ENCODE measurements at places on chromosomes 5 and 9.

DNA sequence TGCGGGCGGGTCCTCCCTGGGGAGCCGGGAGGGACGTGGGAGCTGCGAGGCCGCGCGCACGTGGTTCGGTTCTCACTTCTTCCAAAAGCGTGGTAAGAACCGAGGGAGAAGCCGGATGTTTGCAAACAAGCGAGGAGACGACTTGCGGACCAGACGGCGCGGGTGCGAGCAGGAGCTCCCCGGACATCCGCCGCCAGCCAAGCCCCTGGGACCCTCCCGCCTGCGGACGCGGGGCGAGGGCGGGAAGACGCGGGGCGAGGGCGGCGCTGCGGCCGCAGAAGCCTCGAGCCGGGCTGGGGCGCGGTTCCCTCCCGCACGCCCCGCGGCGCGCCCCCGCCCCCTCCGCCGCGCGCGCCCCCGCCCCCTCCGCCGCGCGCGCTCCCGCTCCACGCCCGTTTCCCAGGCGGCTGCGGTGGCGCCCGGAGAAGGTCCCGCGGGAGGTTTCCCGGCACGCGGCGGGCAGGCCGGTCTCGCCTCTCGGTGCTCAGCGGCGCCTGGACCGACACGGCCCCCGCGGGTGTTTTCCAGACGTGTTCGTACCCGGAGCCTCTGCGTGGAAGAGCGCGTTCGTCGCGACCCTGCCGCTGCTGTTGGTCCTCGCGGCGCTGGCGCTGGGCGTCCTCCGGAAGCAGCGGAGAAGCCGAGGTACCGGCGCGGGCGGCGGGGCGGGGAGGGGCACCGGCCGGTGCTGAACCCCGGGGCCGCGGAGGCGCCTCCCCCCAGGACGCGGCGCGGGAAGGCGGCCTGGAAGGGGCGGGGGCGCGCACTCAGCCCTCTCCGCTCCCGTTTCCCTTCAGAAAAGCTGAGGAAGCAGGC lies 12.8 kb downstream of the BTNL9 start:
- no peak for DNase-seq

- no peak for DNase-seq
Observed at GRCh38 chr5:1568201-1568979, 44.6 kb upstream of the LPCAT1 start.

DNA sequence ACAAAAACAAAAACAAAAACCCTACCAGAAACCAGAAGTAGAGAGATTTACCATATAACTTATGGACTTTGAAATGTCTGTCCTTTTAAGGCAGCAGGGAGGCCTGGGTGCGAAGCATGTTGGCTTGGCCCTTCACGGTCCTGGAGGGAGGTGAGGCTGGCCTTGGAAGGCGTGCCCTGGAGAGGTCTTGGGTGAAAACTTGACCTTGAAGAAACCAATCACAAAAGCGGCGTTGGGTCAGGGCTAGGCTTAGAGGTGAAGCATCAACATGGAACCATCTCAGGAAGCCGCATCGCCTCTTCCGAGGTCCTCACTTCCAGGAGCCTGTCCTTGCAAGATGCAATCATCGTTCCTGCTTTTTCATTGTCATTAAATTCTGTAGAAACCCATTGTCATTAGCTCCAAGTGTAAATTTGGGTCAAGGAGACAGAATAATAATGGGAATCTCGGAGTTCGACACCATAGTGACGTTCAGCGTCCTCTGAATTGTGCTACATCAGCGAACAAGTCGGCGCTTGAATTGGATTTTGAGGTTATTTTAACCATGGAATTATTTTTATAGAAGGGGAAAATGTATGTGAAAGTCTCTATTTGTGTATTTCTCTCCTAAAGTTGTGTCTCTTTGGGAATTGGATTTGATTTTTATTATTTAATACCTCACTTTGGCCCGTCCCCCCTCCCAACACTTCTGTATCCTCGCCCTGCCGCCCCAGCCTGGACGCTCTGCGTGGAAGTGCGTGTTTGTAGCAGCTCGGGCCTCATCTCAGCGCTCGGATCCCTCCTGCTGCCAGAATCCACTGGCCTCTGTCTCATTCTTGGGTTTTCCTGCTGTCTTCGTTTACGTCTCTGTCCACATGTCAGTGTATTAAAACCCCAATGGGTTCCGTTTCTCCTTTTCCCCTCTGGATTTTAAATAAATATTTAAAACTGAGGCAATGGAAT lies 11.1 kb upstream of the ORM1 start:
- DNase-seq: no peak

DNA sequence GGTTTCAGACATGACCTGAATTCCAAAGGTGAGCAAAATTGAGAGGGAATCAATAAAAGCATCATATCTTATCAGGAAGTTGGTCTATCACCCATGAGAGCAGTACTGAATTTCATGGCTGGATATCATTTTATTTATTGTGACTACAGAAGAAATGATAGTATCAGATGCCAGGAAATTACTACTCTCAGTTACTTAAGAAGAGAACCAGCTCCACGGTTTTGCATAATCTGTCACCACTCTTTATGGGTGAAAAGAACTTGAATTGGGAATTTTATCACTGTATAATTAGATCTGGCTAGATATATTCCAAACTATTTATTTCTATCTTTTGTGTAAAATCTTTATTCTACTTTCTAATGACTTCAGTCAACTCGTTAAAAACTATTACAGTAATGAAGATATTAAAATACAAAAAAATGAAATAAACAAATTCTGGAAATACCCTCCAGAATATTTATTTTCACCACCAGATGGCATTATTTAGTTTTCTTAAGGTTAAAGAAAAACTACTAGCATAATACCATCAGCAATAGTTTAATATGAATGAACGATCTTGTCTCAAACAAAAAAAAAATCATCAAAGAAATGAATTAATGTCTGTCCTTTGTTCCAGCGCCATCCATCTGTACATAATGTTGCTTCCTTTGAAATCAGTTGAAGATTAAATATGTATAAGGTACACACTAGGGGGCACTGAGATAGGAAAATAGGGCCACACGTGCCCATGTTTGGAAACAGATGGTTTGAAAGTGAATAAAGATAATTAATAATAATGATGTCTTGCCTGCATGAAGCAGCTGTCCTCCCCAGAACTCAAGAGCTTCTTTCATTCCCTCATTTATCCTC lies 84.7 kb upstream of the SLCO6A1 start:
- no peak for DNase-seq

- no peak for DNase-seq
Observed at GRCh38 chr5:75622564-75622963, 11.3 kb downstream of the ANKDD1B start.

- no peak for DNase-seq
Observed at GRCh38 chr5:1726956-1727355, 72.7 kb downstream of the MRPL36 start.

DNA sequence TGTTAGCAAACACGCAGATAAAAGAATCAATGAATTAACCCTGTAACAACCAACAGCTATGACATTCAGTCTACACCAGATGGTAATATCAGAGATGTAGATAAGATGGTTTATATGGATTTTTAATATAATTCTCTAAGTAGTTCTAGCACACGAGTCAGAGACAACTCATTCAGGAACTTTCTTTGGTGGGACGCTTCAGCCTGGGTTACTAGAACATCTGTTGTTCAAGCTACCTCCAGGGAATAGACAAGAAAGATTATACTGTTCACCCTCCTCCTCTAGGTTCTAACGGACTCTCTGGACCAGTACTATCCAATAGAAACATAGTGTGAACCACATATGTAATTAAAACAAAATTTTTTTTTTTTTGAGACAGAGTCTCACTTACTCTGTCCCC lies 73.8 kb downstream of the RAPGEF1 start:
- no peak for DNase-seq

- DNase-seq: no peak
Observed at GRCh38 chr9:6922680-6923079, 164.9 kb downstream of the KDM4C start.

GRCh38 chr5:65364907-65365306 lies 116.8 kb downstream of the ADAMTS6 start:
- DNase-seq: no peak

GRCh38 chr9:134955156-134955555 lies 37.4 kb upstream of the FCN1 start:
- DNase-seq: no peak

- no peak for DNase-seq
Observed at GRCh38 chr9:121692606-121693387, 41.4 kb downstream of the DAB2IP start.

GRCh38 chr9:70060148-70060882 lies 16.7 kb downstream of the MAMDC2 start:
- DNase-seq: no peak
